Activated naive CD4-positive, alpha-beta T cell treated with anti-CD3 and anti-CD28 coated beads, Interleukin-2, amount 10 ng/mL, durations not matched to agents 5 hours and 36 hours (primary cell): ENCODE measurements at places on chromosomes 5 and 9. TPM values are rescaled to one million over a fixed set of nuclear protein-coding genes. Genes with fewer than 3 reads are reported as not detected.

The IL9 gene
- total RNA-seq: not detected

The TLR4 gene
- 0.07 TPM for total RNA-seq

The ARHGAP26 gene
- 20.6 TPM for total RNA-seq

The TEX48 gene
- not detected for total RNA-seq
